Activated T-cell treated with anti-CD3 and anti-CD28 coated beads for 48 hours (primary cell): ENCODE measurements at places on chromosomes 2 and 18.

GRCh38 chr2:105607920-105608504 is 136.7 kb upstream of the NCK2 start:
- DNase-seq, result no peak

DNA sequence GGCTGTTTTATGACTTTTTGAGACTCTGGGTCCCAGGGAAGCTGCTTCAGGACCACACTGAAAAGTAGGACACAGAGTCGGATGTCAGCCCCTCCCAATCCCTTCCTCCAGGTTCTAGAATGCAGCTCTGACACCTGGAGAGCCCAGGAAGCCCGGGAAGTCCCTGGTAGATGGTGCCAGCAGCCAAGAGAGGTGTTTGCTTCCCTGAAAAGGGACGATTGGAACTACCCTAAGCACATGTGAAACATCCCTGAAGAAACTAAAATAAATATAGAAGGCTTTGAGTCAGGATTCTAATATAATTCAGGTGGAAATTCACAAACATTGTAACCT is 163.2 kb upstream of the CYRIA start:
- DNase-seq, result no peak

DNA sequence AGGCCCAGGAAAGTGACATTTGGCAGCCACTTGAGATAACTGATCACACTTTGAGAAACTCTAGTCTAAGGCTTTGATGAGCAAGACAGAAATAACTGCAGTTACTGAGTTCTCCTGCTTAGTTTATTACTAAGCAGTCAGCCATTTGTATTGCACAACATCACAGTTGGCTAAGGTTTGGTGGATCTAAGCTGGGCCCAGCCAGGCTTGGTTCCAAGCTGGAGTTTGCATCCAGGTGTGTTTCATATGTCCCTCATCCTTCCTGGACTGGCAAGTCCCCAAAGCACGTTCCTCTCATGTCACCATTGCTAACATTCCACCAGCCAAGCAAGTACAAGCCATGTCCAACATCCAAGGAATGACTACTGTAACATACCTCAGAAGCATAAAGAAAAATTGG is 71.3 kb upstream of the ZNF532 start:
- DNase-seq, result no peak

DNA sequence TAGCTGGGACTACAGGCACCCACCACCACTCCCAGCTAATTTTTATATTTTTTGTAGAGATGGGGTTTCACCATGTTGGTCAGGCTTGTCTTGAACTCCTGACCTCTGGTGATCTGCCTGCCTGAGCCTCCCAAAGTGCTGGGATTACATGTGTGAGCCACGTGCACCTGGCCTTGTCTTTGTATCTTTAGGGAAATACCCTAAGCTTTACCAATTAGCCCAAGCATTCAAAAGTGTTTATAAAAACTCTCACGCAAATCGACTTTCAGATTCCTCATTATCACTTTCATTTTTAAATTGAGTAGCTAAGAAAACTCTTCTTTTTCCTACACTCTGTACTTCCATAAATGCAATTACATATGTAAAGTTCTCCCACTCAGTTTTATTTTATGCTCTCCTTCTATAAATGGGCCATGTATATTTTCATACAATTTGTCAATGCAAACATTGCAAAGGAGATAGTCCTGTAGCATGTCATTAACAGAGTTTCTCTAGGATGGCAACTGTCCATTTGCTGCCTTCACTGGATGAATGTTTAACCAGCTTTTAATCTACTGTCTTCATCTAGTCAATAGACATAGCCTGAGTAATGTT is 326.2 kb upstream of the LRATD1 start:
- DNase-seq, result no peak

DNA sequence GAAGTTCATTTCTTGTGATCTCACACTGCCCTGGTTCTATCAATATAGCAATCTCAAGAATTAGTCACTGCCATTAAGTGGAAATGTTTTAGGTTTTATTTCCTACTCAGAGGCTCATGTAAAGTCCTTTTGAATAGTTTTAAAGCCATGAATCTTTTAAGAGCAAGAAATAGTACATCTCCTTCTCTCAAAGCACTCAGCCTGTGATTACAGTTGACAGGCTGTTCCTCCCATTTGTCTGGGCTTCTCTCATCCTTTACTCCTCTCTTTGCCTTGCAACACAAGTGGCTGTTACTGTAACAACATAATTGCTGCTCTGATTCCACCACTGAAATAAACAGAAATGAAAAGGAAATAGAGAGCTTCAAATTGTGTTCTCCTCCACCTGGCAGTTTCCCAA is 18.4 kb downstream of the GRP start:
- DNase-seq, result no peak

DNA sequence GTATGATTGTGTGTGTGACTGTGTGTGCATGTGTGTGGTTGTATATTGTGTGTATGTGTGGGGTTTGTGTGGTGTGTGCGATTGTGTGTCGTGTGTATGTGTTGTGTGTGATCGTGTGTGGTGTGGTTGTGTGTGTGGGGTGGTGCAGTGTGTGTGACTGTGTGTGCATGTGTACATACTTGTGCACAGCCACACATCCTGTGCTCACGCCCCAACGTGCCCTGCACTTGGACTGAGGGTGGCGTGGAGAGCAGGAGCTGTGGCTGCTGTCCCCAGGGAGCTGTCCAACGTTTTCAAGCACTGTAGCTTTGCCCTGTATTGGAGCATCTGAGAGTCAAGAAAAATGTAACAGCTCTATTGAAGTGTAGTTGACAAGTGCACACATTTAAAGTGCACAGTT is 243.2 kb upstream of the HDAC4 start:
- no peak for DNase-seq

DNA sequence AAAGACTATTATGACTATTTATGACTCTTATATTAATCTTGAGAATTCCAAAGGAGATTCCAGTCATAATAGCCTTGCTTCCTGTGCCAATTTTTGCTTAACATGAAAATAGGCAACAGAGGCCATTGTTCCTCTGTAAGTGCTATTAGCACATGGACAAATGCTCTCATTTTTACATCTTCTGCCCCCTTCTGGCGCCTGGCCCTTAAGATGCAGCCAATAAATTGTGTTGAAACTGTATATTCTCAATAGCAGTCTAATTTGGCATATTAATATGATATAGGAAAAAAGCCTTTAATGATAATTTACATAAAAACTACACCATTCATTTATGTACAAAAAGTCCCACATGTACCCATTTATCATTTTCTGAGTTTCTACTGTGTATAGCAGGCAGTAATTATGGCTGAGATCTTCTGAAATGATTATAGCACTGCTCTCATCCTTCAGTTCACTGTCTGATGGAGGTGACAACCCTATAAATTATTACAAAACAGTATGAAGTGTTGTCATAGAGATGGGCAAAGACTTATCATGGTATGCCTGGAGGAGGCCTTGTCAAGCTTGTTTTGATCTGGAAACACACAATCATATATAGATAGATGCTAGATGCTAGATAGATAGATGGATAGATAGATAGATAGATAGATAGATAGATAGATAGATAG is 613.3 kb downstream of the TSN start:
- no peak for DNase-seq

DNA sequence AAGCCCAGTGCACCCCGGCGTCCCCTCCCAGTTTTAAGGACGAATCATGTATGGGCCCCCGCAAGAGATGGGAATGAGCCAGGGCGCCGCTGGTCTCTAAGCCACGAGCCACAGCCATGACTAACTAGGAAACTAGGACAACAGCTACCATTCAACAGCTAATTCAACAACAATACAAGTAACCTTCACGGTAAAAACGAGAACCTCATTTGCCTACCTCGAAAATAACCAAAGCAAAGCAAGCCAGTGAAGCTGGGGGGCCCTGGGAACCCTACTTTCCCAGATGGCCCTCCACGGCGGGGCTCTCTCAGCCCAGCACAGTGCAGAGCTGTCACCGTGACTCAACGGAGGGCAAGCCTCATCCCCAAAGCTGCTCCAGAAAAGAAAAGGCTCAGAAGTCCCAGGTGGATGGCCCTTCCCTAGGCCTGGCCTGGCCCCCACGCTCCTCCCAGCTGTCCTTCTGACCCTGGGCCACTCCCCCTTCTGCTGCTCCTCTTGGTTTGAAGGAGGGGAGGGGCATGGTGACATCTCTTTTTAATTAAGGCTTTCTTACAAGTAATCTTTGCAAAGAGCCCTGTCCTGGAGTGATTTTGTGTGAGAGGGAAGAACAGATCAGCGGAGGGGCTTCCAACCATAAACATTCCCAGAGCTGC is 126.3 kb downstream of the HDAC4 start:
- DNase-seq, result no peak

DNA sequence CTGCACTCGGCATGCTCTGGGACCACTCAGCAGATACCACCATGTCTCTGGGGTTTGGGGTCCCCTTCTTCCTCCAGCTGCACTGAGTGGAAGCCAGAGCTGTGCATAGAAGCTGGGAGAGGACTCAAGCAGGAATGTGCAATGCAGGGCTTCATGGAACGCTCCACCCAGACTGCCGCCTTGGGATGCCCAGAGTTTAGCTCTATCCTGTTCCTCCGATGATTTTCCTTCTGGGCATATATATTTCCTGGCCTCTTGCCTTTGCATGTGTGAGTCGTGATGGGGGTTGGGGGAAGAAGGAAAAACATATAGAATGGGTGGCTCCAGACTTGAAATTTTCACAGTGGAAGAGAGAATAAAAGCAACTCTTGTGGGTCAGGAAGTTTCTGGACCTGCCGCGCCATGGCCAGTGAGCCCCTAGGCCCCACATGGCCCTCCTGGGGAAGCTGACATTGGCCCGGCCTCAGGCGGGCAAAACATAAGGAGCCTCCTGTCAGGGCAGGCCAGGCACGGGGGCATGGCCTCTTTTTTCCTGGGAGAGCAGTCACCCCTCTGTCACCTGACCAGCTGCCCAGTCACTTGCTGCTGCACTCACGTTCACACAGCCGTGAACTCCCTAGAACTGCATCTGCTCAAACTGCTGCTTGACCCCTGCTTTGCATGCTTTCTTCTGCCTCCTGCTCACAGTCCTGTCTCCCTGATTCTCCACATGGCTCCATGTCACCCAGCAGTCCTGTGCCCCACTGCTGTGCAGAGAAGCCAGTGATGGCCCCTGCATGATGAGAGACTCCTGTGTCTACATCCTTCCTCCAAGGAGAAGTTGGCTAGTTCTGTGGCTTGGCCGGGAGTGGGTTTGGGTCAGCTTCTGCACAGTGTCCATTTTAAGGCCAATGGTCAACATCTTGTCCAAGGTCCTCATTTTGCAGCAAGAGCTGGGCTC is 197.8 kb downstream of the CTIF start:
- no peak for DNase-seq

- DNase-seq, result no peak
These were observed 266.9 kb downstream of the TWIST2 start for GRCh38 chr2:239114616-239115265.

- no peak for DNase-seq
These were observed 109.9 kb downstream of the WDSUB1 start for GRCh38 chr2:159176555-159176954.

GRCh38 chr2:207357216-207357615 is 172.5 kb upstream of the CREB1 start:
- no peak for DNase-seq

- DNase-seq, result no peak
These were observed 7.1 kb downstream of the NFE2L2 start for GRCh38 chr2:177257471-177257870.

GRCh38 chr2:121005453-121005852 is 269.8 kb downstream of the GLI2 start:
- DNase-seq, result no peak

GRCh38 chr2:102147935-102148334 is 5.4 kb downstream of the IL1R1 start:
- DNase-seq, result peak; percentile 46

GRCh38 chr2:108607706-108608301 is 73.5 kb downstream of the LIMS1 start:
- no peak for DNase-seq

DNA sequence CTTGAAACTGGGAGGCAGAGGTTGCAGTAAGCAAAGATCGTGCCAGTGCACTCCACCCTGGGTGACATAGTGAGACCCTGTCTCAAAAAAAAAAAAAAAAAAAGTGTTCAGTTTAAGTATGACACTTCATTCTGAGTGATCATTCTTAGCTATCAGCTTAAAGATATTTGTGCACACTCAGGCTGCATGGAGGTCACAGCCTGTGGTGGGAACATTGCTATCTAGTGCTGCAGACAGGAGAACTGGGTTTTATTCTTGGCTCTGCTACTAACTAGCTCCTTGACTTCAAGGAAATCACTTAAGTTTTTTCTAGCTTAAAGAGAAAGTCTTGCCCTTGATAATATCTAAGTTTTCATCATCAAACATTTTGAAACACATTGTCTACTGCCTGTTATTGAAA is 391.3 kb upstream of the CDH7 start:
- DNase-seq, result no peak

GRCh38 chr2:105396254-105397024 is 2.4 kb downstream of the FHL2 start:
- peak; percentile 65 for DNase-seq

- DNase-seq, result no peak
These were observed 18.7 kb downstream of the DPP10 start for GRCh38 chr2:114461116-114461515.

DNA sequence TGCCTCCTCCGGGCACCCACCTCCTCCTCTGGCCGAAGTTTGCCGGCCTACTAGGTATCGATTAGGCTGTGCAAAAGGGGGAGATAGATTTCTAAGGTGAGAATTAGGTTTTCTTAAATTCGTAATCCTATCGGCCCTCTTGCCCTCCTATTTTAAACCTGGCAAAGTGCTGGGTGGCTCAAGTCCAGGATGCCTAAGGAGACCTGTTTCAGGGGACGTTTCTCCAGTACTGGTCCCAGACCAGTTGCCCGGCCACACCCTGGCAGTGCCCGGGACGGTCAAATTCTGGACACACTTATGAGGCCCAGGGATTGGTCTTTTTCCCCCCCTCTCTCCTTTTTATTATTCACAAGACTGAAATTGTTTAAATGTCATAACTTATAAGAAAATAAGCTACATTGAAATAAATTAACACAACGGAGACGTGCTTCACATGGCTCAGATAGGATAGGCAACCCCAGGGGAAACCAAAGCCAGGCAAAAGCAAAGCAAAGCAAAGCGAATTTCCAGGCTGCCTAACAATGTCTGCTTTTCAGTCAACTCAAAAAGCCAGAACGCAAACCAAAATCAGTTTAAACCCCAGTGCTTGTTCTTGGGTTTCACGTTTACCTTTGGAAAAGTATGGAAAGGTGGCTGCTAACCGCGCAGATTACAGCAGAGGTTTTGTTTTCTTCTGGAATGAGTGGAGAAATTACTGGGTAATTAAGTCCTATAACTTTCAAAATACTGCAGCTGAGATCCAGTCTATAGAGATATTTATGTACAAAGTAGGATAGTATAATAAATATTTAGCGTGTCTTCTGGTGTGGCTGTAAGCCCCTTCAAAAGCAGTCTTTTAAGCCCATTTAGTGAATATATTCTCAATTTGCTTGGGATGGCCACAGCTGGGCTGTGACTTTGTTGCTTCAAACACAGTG is 3.0 kb downstream of the GBX2 start:
- no peak for DNase-seq

GRCh38 chr2:100395532-100396350 is 21.7 kb downstream of the CHST10 start:
- no peak for DNase-seq
